ENCODE measurements at places on chromosomes 4 and X. TPM values are rescaled to one million over a fixed set of nuclear protein-coding genes. Genes with fewer than 3 reads are reported as not detected.

DNA sequence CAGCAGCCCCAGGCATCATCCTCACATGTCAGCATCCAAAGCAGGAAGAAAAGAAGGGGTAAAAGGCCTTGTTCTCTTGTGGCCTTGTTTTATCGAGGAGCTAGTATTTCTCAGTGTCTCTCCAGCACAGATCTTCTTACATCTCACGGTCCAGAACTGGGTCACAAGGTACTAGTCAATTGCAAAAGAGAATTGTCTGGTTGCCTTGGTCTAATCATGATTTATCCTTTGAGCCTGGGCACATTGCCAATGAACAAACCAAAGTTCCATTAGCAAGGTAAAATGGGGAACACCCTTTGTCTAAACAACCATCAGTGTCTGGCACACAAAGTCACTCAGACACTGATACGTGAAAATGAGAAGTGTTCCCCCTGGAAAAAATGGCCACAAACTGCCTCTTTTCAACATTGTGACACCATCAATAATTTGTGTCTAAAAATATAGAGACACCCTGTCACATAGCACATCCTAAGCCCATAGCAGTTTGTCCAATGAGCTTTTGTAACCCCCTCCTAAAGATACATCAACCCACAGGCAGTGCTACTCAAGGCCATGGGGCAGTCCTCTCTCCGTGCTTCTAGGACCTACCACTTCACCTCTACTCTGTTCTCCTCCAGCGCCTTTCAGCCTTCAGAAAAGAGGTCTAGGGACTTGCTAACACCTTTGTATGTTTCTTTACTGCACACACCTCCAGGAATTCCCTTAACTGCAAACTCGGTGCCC, 534.4 kb downstream of the MID1IP1 start:
- no peak for DNase-seq

DNA sequence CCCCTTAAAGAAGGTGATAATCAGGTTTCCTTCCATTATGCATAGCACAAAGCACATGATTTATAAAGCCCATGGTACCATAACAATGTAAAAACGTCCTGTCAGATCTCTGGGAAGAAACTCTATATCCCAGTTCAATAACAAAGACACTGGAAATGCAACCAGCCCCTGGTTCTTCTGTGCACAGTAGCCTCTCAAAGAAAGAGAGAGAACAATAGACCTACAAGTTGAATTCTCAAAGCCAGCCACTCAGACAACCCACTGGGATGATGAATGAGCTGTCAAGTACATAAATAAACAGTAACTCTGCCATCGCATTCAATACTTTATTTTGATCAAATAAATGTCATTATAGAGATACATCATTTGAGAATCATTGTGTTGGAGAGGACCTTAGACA, 400.1 kb upstream of the CPEB2 start:
- DNase-seq: no peak

The HPGDS gene
- 8.0 TPM for total RNA-seq

DNA sequence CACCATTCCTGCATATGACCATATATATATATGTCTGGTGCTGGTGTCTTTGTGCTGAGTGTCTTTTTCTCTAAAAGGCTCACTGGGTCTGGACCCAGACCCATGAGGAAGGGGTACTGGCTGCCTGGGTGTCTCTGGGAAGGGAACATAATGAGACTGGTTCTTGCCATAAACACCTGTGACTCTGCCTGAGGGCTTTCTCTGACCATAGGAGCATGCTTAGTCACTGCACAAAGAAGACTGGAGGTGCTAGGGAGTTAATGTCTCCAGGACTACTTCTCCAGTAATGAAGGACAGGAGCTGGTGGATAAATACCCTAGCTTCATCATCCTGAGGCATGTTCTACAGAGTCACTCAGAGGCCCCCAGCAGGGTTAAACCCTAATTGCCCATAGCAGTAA, 47.1 kb upstream of the CASK start:
- DNase-seq: no peak

DNA sequence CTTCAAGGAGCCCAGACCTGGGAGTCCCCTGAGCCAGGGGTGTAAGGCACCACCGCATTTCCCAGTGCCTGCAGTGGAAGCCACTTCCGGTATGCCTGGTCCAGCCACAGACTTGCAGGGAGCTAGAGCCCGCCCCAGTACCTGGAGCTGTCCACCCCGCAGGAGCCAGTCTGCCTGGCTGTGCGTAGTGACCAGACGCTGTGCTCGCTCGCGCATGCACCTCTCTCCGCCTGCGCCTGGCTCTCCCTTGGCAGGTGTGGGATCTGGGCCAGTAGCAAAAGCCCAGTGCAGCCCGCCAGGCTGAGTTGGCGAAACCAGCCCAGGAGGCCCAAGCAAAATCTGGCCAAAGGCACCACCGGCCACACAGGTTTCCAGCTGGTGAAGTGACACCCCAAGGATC, 973.7 kb upstream of the AGA start:
- DNase-seq: no peak

The ODAPH gene
- total RNA-seq: not detected

- DNase-seq: no peak
Measured at GRCh38 chr4:120105472-120105871, 38.8 kb upstream of the MAD2L1 start.

The DCUN1D4 gene
- total RNA-seq: 17.0 TPM

The CSN1S1 gene
- 1.2 TPM for total RNA-seq

DNA sequence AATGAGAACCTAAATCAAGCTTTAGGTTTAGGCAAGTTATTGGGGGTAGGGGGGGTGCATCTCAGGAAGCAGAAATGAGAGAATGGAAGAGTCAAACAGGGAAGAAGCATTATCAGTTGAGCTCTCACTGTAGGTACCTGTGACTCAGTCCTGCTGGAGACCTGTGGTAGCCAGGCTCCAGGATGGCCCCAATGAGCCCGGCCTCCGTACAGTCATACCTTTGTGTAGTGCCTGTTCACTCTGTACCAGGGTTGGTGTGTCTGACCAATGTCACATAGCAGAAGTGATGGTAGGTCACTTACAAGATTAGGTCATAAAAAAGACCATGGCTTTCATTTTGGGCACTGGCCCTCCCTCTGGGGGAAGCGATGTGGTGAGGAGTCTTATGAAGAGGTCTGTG, 45.3 kb upstream of the NMU start:
- DNase-seq: no peak

DNA sequence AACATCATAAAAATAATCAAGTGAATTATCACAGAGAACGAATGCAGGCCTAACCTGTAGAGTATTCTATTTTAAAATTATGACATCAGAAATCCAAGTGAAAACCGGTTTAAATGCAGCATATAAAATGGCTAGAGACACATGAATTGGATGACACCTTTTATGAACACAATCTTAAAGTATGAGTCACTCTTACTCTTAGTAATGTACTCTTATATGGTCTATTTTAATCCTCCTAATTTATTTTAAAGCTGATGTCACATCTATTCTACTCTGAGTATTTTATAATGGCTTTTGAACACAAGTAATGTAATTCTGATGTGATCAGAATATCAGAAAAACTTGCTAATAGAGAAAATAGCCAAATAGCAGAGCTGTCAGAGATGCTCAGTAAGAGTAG, 161.4 kb upstream of the RADX start:
- DNase-seq: no peak

The RNF212 gene
- 1.1 TPM for total RNA-seq

GRCh38 chr4:80141543-80141942, 55.8 kb upstream of the PRDM8 start:
- no peak for DNase-seq

The SH3D19 gene
- 4.6 TPM for total RNA-seq

The JADE3 gene
- total RNA-seq: 4.4 TPM

GRCh38 chr4:151575646-151576045, 166.7 kb downstream of the FHIP1A start:
- DNase-seq: no peak

The MSANTD1 gene
- total RNA-seq: 0.33 TPM

DNA sequence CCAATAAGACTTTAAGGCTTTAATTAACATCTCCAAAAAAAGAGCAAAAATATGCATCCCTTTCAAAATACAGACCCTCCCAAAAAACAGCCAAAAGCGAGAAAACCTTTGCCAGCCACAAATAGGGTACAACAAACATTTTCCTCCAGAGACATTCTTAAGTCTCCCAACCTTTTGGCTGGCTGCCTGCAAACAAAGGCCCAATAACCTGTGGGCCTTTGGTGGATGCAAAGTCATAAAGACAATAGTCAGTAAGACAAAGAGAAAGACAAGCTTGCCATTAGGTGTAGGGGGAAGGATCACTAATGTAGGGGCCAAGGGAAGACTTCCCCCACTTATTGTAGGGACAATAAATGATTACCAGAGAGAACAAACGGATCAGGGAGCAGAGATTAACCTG, 215.5 kb upstream of the ZFP42 start:
- no peak for DNase-seq

GRCh38 chr4:48420144-48420543, 63.0 kb upstream of the SLC10A4 start:
- no peak for DNase-seq

DNA sequence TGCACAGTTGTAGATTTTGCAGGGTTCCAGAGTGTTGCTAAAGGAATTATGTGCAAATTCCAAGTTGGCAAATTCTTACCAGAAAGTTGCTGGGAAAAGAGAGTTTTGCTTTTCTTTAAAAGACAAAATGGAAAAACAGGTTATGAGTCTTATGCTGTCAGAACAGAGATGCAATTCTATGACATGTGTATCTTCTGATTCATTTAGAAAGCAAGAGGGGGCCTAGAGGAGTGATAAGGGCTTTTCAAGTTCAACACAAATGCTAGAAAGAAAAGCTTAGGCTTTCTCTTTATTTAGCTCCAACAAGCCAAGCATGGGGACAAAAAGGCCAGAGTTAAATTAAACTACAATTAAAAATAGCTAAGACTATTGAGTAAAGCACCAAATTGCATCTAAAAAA, 72.4 kb upstream of the GATB start:
- no peak for DNase-seq

DNA sequence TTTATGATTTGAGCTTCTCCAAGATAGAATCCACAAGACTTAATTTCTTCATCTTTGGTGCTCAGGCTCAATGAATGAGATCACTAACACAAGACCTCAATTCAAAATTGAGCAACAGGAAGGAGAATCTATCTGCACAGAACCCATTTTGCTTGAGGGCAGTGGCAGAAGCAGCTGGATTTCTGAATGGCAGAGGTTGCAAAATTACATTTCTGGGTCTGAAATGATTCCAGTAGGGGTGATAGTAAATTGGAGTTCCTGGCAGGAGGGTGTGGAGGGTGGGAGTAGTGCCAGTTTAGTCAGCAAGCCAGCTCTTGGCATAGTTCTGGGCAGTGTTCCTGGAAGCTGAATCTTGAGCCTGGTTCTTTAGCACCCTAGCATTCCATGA, 281.1 kb downstream of the SLC7A11 start:
- no peak for DNase-seq

GRCh38 chr4:153234885-153235284, 30.6 kb downstream of the TRIM2 start:
- DNase-seq: no peak

The CFAP97 gene
- total RNA-seq: 12.8 TPM

DNA sequence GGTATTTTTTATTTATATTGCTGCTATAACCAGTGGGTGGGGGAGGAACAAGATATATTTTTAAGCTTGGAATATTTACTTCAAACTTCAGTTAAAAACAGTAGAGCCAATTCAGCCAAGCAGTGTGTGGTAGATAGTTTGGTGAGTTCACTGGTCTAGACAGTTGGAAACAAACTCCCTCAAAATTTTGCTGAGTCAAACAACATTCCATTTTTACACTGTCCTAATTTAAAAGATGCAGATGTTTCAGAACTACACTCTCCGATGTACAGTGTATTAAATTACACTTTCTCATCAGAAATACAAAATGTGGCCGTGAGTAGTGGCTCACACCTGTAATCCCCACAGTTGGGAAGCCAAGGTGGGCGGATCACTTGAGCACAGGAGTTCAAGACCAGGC, 23.3 kb downstream of the PRKX start:
- no peak for DNase-seq

The CYBB gene
- total RNA-seq: 41.7 TPM

The SOWAHD gene
- 1.8 TPM for total RNA-seq

- DNase-seq: no peak
Measured at GRCh38 chr4:69092190-69092589, 4.1 kb upstream of the UGT2B7 start.

DNA sequence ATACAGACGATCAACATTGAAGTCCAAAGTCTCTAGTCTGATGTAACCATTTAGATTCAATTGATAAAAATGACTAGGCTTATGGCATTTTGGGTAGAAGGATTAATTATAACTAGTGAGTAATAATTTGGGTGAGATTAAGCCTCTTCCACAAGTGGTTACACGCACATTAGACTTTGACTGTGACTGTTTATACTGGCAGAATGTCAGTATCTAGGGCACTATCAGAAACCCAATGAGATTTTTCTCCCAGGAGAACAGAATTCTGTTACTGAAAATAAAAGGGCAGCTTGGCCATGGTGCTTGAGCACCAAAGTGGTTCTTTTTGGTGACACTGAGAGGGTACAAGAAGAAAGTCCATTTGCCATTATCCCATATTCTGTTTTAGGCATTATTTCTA, 3.3 kb downstream of the PLS3 start:
- no peak for DNase-seq

The SLC26A1 gene
- 0.14 TPM for total RNA-seq

The KLHL4 gene
- 1.7 TPM for total RNA-seq

- DNase-seq: no peak
Measured at GRCh38 chr4:71932941-71933340, 98.9 kb upstream of the NPFFR2 start.

The PNMA3 gene
- 2.3 TPM for total RNA-seq

GRCh38 chrX:144494074-144494473, 610.2 kb downstream of the UBE2NL start:
- DNase-seq: no peak

- no peak for DNase-seq
Measured at GRCh38 chrX:2585158-2585470, 84.3 kb upstream of the DHRSX start.

GRCh38 chrX:124805486-124805885, 459.1 kb downstream of the SH2D1A start:
- no peak for DNase-seq

GRCh38 chr4:125787707-125788106, 473.0 kb downstream of the FAT4 start:
- no peak for DNase-seq

DNA sequence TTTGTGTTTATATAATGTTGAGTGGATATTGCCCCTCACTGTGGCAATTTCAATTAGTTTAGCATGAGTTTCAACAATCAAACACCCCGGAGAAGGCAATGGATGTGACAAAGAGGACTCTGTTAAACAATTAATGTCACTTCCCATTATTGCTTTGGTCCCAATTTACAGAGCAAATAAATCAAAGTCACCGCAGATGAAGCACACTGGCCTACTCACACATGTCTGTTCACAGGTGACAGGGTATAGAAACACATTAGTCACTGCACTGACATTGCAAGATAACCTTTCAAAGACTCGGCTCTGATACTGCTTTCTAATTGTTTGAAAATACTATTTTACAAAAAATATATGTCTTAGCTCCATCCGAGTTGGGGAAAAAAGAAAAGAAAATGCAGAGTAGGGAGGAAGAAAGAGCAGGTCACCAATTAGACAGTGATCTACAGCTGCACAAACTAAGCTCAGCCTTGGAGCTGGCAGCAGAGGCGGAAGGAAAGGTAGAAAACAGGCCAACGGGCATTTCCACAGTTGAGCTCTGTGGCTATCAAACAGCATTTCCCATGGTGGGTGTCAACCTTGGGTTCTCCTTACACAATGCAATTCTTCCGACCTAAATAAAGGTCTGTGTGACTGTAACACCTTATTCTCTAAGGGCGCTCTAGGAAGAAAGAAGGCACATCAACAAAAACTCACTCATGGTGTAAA, 53.9 kb downstream of the PPARGC1A start:
- DNase-seq: no peak

The GAGE1 gene
- not detected for total RNA-seq

The FGF13 gene
- 1.1 TPM for total RNA-seq

The HUWE1 gene
- total RNA-seq: 35.7 TPM

GRCh38 chr4:74105656-74106280, 6.8 kb upstream of the CXCL2 start:
- DNase-seq: no peak

Measured in thymus (tissue), 14 donors.